Natural killer cell (primary cell): ENCODE measurements at places on chromosomes 1 and 21. TPM values are rescaled to one million over a fixed set of nuclear protein-coding genes. Genes with fewer than 3 reads are reported as not detected.
A peak's percentile ranks its signal among the peaks of the same experiment; 100 is the strongest.

- H3K4me3 ChIP-seq: no peak overlapping the region
- DNase-seq: peak; percentile 12
- H3K27me3 ChIP-seq: no peaks in the 10 kb centered on the region
- H3K36me3 ChIP-seq: peaks cover 10% of the 10 kb centered on the region
Observed at GRCh38 chr1:149997585-149998262, 12.8 kb downstream of the OTUD7B start.

DNA sequence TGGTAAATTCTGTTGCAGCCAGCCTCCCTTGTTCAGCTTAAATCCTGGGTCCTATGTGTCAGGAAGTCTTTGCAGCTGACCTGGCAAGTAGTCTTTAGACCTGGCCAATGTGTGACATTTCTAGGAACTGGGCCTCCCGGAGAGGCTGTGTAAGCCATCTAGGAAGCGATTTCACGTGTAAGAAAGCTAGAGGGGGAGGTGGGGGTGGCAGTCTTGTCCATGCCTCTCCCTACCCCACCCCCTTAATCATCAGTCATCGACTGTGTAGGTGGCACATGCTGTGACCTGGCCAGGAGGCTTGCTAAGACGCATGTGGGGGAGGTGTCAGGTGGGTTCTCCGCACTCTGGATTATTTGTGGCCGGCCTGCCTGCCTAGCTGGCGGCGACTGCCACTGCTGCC is 8.4 kb downstream of the C1orf226 start:
- no peak overlapping the region for H3K27ac ChIP-seq
- DNase-seq: no peak
- no peaks in the 10 kb centered on the region for H3K27me3 ChIP-seq
- H3K36me3 ChIP-seq: peaks cover 10% of the 10 kb centered on the region
- H3K4me1 ChIP-seq: peaks cover 25% of the 10 kb centered on the region

DNA sequence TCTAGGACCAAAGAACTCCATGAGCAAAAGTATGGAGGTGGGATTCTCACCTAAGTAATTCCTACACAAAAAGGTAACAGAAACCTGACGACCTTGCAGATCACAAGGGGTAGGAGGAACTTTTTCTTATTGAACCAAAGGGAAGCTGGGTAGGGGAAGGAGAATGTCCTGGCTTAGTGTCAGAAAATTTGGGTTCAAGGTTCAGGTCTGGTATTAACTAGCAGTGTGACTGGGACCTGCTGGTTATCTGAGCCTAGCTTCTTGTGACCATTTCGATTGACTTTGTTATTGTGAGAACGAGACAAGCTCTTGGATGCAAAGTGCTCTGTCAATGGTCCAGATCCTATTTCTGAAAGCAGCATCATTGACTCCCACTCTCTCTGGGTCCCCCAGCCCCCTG is 5.0 kb upstream of the SNX27 start:
- no peak overlapping the region for H3K4me3 ChIP-seq
- no peaks in the 10 kb centered on the region for H3K4me1 ChIP-seq
- H3K27ac ChIP-seq: no peak overlapping the region

DNA sequence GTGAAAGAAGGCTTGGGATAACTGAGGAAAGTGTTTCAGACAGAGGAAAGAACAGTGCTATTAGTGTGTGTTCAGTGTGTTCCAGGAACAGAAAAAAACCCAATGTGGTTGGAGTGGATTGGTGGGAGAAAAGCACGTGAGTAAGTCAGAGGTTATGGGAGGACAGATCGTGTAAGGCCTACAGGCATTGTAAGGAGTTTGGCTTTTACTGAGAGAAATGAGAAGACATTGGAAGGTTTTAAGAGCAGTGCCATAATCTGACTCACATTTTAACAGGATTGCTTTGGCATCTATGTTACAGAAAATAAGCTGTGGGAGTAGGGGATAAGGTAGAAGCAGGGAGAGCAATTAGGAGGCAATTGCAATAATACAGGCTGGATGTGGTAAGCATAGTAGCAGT is 4.8 kb downstream of the ARPC5 start:
- H3K4me3 ChIP-seq: no peak overlapping the region
- H3K4me1 ChIP-seq: peaks cover 9% of the 10 kb centered on the region
- no peak for DNase-seq
- peaks cover 56% of the 10 kb centered on the region for H3K36me3 ChIP-seq
- H3K27ac ChIP-seq: no peak overlapping the region

Gene MACO1
- total RNA-seq: 16.9 TPM

Gene DMRTA2
- total RNA-seq: not detected

Gene NHLH2
- total RNA-seq: not detected
